ENCODE measurements at places on chromosomes 4 and X. TPM values are rescaled to one million over a fixed set of nuclear protein-coding genes. Genes with fewer than 3 reads are reported as not detected.

DNA sequence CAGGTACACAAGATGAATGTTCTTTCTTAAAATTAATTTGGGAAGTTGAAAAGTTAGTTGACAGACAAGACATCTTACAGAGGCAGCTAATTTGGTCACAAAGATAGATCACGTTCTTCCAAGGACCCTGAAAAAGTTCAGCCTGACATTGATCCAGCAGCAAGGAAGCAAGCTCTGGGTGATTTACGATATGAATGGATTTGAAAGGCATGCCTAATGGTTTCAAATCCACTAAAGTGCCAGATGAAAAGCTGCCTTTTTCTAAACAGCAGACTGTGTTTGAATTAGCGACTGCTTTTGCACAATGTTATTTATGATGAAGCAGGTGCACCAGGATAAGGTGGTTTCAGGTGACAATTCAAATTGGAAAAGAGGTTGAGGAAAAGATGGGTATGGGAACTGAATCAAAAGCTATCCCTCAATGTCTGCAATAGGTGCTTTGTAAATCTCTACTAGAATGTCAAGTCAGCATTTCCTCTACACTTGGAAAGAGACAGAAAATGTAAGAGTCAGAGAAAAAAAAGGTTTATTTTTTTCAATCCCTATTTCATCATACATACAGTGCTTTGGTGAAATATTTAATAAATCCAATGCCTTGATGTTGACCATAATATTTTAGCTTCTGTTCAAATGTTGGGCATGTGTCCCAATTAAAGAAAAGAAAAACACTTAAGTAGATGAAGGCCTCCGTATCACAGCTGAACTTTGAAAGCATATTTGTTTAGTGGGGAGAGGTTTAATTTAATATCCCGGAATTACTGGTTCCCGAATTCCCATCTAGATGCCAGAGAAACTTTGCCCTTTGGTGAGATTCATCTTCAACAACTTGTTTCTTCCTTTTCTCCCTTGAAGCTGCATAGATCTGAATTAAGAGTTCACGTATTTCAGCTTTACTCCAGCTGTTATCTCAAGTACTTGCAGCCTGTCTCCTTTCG, 6.0 kb downstream of the RASGEF1B start:
- H3K4me3 ChIP-seq, result no peak overlapping the region
- peaks cover 45% of the 10 kb centered on the region for H3K4me1 ChIP-seq
- H3K27ac ChIP-seq, result no peak overlapping the region
- H3K36me3 ChIP-seq, result peaks cover 13% of the 10 kb centered on the region
- DNase-seq, result no peak
- H3K27me3 ChIP-seq, result no peaks in the 10 kb centered on the region

Gene CPE
- total RNA-seq, result 4.1 TPM

GRCh38 chrX:40061871-40062524, 35.8 kb downstream of the BCOR start:
- no peak overlapping the region for H3K4me3 ChIP-seq
- no peak overlapping the region for H3K27ac ChIP-seq
- no peaks in the 10 kb centered on the region for H3K36me3 ChIP-seq
- no peaks in the 10 kb centered on the region for H3K4me1 ChIP-seq
- DNase-seq, result no peak
- H3K27me3 ChIP-seq, result no peaks in the 10 kb centered on the region

Gene CXCL9
- not detected for total RNA-seq

Gene FAM47E
- total RNA-seq, result 0.57 TPM

Gene SPARCL1
- total RNA-seq, result not detected

DNA sequence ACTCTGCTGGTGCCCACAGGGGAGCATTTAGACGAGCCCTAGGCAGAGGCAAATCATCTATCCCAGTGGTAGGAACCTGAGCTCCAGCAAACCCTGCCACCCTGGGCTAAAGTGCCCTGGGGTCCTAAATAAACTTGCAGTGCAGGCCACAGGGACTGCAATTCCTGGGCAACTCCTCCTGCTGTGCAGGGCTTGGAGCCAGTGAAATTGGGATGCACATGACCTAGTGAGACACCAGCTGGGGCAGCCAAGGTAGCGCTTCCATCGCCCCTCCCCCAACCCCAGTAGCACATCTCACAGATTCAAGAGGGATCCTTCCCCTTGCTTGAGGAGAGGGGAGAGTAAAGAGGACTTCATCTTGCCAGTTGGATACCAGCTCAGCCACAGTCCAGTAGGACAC, 44.1 kb downstream of the CHRNA9 start:
- H3K4me3 ChIP-seq, result no peak overlapping the region
- no peak for DNase-seq
- peaks cover 12% of the 10 kb centered on the region for H3K4me1 ChIP-seq
- no peak overlapping the region for H3K27ac ChIP-seq
- peaks cover 8% of the 10 kb centered on the region for H3K36me3 ChIP-seq

Gene SPON2
- 2.4 TPM for total RNA-seq

DNA sequence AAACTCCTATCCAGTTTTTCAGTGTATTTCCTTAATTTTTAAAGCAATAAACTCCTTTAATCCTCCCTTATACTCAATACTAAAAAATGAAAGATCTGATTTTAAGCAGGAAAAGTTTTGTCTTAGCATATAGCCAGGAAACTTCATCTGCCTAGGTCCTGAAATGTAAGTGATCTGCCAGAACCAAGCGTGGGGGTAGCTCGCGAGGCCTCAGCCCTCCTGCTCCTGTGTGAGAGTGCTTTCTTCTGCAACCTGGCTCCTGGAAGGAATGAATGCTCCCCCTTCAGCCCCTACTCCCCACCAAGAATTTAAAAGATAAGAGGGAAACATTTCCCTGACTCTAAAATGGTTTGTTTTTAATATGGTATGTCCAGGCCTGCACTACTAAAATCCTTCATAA, 160.1 kb downstream of the CBR4 start:
- peaks cover 5% of the 10 kb centered on the region for H3K36me3 ChIP-seq
- H3K4me1 ChIP-seq, result peaks cover 16% of the 10 kb centered on the region
- H3K4me3 ChIP-seq, result no peak overlapping the region
- no peaks in the 10 kb centered on the region for H3K27me3 ChIP-seq
- no peak for DNase-seq
- no peak overlapping the region for H3K27ac ChIP-seq

- no peak overlapping the region for H3K27ac ChIP-seq
- DNase-seq, result no peak
- H3K4me3 ChIP-seq, result no peak overlapping the region
- no peaks in the 10 kb centered on the region for H3K27me3 ChIP-seq
- peaks cover 7% of the 10 kb centered on the region for H3K4me1 ChIP-seq
These were observed 104.8 kb downstream of the PHKA2 start for GRCh38 chrX:18879144-18879543.

Gene POU3F4
- total RNA-seq, result not detected

Gene SPANXA2
- not detected for total RNA-seq

Gene ADGRA3
- total RNA-seq, result 63.2 TPM

GRCh38 chr4:110196871-110197528, 1.4 kb downstream of the ELOVL6 start:
- H3K4me1 ChIP-seq, result peaks cover 44% of the 10 kb centered on the region
- peak overlapping the region; percentile 71 for H3K27ac ChIP-seq
- no peaks in the 10 kb centered on the region for H3K27me3 ChIP-seq

GRCh38 chr4:1868293-1868692, 2.9 kb upstream of the NSD2 start:
- no peaks in the 10 kb centered on the region for H3K27me3 ChIP-seq
- peak; percentile 12 for DNase-seq
- H3K4me1 ChIP-seq, result peaks cover 9% of the 10 kb centered on the region
- no peak overlapping the region for H3K27ac ChIP-seq
- no peak overlapping the region for H3K4me3 ChIP-seq

Gene VCX3B
- not detected for total RNA-seq

DNA sequence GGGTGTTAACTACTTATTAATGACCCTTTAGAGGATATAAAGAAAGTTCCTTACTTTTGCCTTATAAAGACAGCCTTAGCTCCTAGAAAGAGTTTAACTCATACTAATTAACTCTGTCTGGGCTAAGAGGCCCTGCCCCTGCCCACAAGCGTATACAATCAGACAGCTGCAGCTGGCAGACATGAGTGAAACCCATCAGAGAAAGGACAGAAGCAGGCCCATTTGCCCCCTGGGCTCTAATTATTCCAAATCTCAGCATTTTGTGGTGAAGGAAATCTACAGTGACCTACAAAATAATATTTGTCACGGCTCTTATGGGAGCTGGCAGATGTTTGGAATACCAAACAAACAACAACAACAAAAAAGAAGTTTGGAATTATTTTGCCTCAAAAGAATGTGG, 71.8 kb downstream of the CHRDL1 start:
- no peaks in the 10 kb centered on the region for H3K27me3 ChIP-seq
- no peak overlapping the region for H3K27ac ChIP-seq
- no peaks in the 10 kb centered on the region for H3K4me1 ChIP-seq
- no peaks in the 10 kb centered on the region for H3K36me3 ChIP-seq

Gene SMIM43
- not detected for total RNA-seq

- no peaks in the 10 kb centered on the region for H3K36me3 ChIP-seq
- no peak for DNase-seq
- no peak overlapping the region for H3K4me3 ChIP-seq
- H3K4me1 ChIP-seq, result no peaks in the 10 kb centered on the region
These were observed 8.2 kb downstream of the MED14 start for GRCh38 chrX:40727093-40727492.

- no peaks in the 10 kb centered on the region for H3K27me3 ChIP-seq
- no peaks in the 10 kb centered on the region for H3K4me1 ChIP-seq
- H3K27ac ChIP-seq, result no peak overlapping the region
- no peak for DNase-seq
- no peaks in the 10 kb centered on the region for H3K36me3 ChIP-seq
These were observed 43.5 kb upstream of the ANTXR2 start for GRCh38 chr4:80116516-80116915.

- H3K27ac ChIP-seq, result no peak overlapping the region
- DNase-seq, result no peak
- H3K27me3 ChIP-seq, result no peaks in the 10 kb centered on the region
- H3K36me3 ChIP-seq, result no peaks in the 10 kb centered on the region
These were observed 151.2 kb upstream of the AMOT start for GRCh38 chrX:112991801-112992200.

DNA sequence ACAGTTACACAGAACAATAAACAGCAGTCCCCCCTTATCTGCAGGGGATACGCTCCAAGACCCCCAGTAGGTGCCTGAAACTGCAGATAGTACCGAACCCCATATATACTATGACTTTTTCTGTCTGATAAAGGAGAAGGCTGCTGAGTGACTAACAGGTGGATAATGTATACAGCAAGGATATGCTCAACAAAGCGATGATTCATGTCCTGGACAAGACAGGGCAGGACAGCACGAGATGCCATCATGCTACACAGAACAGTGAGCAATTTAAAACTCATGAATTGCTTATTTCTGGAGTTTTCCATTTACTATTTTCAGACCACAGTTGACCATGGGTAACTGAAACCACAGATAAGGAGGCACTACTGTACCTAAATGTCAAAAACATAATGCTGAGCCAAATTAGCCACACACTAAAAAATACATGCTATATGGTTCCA, 76.1 kb downstream of the MANBA start:
- H3K27ac ChIP-seq, result no peak overlapping the region
- DNase-seq, result no peak
- H3K36me3 ChIP-seq, result peaks cover 6% of the 10 kb centered on the region
- H3K4me1 ChIP-seq, result no peaks in the 10 kb centered on the region
- no peak overlapping the region for H3K4me3 ChIP-seq

DNA sequence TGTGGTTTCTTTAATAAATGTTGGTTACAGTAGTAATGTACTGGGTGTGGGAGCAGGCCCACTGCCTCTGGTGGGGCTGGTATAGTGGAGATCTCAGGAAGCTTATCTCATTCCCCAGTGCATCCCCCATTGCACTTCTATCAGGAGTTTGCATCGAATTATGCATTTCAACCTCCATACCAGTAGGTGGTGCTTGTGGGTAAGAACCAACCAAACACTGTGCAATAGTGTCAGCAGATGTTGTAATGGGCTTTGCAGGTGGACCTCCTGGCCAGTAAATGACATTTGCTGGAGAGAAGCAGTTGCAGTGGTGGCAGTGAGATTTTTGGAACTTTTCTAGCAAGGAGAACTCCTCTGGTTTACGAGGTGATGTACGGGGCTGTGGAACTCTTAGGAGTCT, 150.6 kb downstream of the POU3F4 start:
- no peaks in the 10 kb centered on the region for H3K4me1 ChIP-seq
- H3K4me3 ChIP-seq, result no peak overlapping the region
- no peaks in the 10 kb centered on the region for H3K36me3 ChIP-seq
- H3K27ac ChIP-seq, result no peak overlapping the region
- H3K27me3 ChIP-seq, result no peaks in the 10 kb centered on the region
- DNase-seq, result no peak

DNA sequence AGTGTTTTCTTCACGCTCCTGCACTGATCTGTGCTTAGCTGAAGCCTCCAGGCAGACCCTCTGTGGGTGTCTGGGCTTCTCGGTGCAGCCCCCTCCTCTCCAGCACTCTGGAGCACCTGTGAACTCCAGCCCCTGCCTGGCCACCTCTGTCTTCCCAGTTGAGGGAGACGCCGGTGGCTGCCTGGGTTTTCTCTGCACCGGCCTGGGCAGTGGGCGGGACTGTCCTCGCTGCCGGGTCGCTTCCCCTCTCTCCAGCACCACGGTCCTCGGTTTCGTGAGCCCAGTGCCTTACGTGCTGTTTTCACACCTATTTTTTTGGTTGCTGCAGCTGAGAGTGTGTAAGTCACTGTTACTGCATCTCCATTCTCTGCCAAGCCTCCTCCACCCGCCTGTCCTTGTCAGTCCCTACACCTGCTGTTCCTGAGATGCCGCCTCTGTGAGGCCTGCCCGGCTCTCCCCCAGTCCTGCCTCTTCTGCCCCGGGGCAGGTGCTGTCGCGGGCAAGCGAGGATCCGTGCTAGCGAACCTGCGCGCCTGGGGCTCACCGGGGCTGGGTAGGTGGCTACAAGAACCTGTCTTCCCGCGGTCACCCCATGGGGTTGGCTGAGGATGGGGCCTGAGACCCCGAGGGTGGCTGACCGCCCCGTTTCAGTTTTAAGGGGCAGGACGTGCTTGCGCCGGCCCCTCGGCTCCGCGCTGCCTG, 2.4 kb upstream of the FGFRL1 start:
- peak overlapping the region; percentile 56 for H3K4me3 ChIP-seq
- DNase-seq, result no peak
- no peak overlapping the region for H3K27ac ChIP-seq
- H3K36me3 ChIP-seq, result peaks cover 38% of the 10 kb centered on the region

Gene MAGEA2B
- total RNA-seq, result not detected

DNA sequence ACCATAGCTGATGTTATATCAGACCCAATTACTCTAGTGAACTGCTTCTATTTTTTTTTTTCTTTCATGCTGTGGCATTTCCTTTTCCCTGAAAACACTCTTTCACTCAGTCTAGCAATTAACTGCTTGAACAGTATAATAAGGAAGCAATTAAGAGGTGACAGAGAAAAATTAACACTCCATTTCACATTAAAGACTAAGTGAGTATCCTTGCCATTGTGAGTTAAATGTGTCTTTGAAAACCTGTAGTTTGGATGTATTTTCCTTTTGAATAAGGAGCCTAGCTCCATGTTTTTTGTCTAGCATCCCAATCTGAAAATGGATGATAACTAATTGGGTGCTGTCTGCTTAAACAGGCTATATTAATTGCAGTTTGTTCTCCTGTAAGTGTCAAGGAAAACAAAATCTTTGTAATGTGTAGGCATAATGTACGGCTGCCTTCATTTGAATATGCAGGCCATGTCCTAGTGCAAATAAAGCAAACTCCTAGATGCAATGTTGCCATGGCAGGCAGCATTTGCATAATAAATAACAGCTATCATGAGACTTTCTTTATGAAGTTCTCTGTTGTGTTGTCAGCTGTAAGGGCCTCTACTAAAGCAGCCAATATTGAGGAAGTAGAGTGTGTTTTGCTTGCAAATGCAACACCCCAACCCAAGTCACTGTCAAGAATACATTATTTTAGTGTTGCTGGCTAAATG, 416.7 kb downstream of the ZIC3 start:
- DNase-seq, result no peak
- H3K27ac ChIP-seq, result no peak overlapping the region
- H3K4me1 ChIP-seq, result no peaks in the 10 kb centered on the region
- H3K27me3 ChIP-seq, result no peaks in the 10 kb centered on the region
- no peaks in the 10 kb centered on the region for H3K36me3 ChIP-seq

Gene SORBS2
- 52.8 TPM for total RNA-seq

Gene PDZD4
- total RNA-seq, result 0.59 TPM

Gene TRO
- not detected for total RNA-seq
